ELF-1 (cell line): ENCODE measurements at places on chromosomes 7 and 10.

DNA sequence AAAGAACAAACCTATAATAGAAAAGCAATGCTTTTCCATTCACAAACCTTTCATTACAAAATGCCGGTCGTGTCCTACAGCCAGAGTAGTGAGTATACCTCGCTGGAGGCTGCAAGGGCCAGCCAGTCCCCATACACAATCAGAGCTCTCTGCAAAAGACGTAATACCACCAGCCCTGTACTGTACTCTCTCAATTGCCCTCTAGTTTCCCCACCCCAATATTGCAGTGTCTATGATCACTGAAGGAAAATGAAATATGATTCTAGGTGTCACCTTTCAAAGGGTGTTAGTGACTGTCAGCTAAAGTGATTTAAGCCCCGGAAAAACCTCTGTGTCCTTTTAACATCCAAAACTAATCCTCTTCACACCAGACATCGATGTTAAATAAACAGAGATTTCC, 24.8 kb downstream of the PLXNA4 start:
- no peak for DNase-seq

GRCh38 chr10:51405580-51406351, 293.6 kb downstream of the CSTF2T start:
- DNase-seq, result peak; percentile 7

GRCh38 chr7:34330308-34330707, 327.7 kb upstream of the NPSR1 start:
- no peak for DNase-seq

GRCh38 chr7:66669496-66669895, 40.8 kb downstream of the KCTD7 start:
- no peak for DNase-seq

DNA sequence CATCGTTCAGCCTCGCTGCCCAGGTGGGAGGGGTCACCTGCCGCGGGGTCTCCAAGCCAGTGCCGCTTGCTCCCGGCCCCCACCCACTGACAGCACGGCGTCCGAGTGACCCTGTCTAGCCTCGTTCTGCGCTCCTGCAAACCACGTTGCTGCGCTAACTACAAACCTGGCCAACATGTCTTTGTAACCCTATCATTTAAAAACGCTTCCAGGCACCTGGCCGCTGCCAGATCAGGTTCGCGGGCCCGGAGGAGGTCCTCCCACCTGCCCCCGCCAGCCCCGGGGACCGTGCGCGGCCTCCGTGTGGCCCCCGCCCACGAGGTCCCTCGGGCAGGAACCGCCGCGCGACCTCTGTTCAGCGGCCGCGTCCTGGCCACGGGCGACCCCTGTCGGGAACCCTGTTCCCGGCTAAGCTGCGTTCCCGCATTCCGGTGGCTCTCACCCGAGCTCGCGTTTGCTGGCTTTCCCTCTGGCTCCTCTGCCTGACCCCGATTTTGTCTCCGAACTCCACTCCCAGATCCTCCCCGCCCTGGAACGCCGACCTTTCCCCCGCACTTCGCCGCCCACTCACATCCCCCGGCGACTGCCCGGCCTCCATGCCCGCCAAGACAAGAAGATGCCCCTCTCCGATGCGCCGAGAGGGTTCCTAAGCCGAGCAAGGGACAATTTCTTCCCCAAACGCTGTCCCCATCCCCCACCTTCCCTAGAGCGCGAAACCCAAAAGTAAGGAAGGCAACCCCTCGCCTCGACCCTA, 2.4 kb downstream of the SFMBT2 start:
- DNase-seq, result peak; percentile 67

GRCh38 chr10:91843083-91843482, 44.9 kb downstream of the TNKS2 start:
- DNase-seq, result no peak

- no peak for DNase-seq
Observed at GRCh38 chr10:49617121-49618020, 3.5 kb downstream of the CHAT start.

- no peak for DNase-seq
Observed at GRCh38 chr10:22391600-22391999, 46.3 kb downstream of the SPAG6 start.

DNA sequence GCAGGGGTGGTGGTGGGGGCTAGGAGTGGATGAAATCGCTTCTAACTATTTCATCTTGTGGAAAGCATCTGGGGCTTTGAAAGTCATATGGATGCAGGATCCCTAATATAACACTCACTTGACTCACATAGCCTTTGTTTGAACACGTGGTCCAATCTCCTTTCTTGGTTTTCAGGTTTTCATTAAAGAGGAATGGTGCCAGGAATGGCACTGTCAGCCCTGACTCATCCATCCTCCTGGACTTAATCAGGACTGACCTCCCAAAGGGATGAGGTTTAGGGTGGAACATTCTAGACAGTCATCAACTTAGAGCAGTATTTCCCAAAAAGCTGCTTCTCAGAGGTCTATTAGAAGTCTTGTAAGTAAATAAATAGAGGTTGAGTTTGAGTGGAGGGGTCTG, 162.0 kb upstream of the PLXNA4 start:
- DNase-seq, result no peak

DNA sequence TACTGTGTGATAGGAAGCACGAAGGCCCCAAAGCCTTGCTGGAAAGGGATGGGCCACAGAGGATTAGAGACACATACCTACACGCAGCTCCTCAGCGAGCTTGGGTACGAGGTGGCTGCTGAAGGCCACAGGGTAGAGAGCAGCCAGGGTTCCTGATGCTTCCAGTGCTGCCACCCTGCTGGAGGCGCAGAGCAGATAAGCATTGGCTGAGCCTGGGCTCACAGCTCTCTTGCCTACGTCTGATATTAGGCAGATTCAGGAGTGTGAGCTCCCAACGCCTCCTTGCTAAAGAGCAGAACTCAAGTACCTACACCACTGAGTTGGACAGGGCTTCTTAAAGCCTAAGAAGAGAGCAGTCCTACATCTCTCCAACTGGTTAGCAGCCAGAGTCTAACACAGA, 20.0 kb downstream of the ZDHHC16 start:
- no peak for DNase-seq

GRCh38 chr7:44891791-44892190, 6.5 kb upstream of the PURB start:
- DNase-seq, result no peak

GRCh38 chr10:89384474-89385340, 6.9 kb downstream of the IFIT1B start:
- no peak for DNase-seq

DNA sequence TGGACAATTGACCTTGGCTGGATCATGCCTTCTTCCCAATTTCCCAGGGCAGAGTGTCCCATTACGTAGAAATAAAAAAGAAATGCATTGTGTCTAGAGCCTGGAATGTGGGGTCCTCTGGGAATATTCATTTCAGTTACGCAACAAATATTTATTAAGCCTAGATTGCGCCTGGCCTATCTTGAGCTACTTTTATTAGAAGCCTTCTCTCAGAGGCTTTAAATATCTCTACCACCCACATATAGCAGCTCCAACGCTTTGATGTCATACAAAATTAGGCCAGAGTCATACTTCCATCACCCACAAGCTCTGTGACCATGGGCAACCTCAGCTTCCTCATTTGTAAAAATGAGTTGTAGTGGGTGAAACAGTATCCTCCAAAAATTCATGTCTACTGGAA, 24.9 kb upstream of the CARD11 start:
- no peak for DNase-seq

DNA sequence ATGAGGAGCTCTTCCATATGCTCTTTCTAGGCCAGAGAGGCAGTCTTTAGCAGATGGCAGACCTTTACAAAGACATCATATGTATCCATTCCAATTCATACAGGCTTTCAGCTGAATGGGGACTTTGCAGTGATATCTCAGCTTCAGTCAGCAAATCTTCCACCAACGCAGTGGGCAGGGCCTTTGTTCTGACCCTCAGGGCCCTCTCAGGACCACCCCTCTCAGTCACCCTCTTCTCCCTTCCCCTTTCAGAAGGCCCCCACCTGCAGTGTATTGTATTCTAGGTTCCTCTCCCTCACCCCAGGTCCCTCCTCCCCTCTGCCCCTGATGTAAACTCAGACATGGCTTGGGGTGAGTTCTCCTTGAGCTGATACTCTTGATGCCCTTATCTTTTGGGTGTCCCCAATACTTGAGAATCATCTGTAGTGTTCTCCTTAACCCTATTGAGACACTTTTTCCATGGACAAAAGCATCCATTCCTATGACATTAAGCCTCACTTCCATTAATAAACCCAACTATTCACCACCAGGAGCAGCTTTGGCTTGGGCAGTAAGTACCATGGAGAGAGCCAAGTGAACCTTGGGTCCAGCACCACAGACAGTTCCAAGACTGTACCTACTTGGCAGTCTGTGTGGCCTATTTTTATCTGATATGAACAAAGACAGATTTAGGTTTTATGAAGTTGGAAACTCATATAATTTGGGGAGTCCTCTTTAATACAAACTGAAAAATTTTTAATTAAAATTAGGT, 62.7 kb downstream of the ADCYAP1R1 start:
- peak; percentile 15 for DNase-seq

DNA sequence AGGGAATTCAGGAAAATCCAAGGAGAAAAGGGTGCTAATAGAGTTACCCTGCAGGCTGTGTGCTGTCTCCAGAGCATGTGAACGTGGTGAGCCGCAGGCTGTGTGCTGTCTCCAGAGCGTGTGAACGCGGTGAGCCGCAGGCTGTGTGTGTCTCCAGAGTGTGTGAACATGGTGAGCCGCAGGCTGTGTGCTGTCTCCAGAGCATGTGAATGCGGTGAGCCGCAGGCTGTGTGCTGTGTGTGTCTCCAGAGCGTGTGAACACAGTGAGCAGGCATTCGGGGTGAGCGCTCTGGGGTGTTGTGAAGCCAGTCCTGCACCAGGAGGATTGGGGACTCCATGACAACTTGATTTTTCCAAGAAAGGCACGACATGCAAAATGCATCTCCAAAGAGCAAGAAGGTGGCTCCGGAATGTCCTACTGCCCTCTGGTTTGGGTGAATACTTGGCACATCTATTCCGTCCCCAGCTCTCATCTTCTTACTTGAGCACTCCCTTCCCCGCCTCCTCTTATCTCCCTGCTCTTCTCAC, 407.9 kb upstream of the SHH start:
- DNase-seq, result no peak

GRCh38 chr10:118148247-118148646, 101.5 kb upstream of the RAB11FIP2 start:
- DNase-seq, result no peak

- peak; percentile 54 for DNase-seq
Observed at GRCh38 chr10:70404787-70405036, 767 bp downstream of the EIF4EBP2 start.

GRCh38 chr7:29043576-29043975, 85.4 kb upstream of the TRIL start:
- DNase-seq, result no peak

- DNase-seq, result no peak
Observed at GRCh38 chr10:70479626-70480238, 1.2 kb downstream of the PALD1 start.

GRCh38 chr10:28008054-28008453, 9.2 kb upstream of the ODAD2 start:
- no peak for DNase-seq

DNA sequence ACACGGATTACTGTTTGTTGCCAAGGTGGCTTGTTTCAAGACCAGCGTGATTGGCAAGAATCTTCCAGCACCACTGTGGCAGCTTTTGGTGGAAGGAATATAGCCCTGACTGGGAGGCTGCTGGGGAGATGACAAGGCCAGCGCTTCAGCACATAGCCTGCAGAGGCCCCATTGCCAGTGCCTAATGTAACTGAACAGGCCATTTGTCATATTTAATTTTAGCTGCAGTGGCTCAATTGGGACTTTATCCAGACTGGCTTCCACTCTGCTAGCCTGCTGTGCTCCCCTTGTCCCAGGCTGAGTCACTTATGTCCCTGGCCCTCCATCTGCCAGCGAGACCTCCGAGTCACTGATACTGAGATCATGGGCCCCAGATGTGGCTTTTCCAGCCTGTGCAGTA, 483.1 kb downstream of the GALNT17 start:
- DNase-seq, result no peak

- DNase-seq, result no peak
Observed at GRCh38 chr10:34801097-34801733, 13.9 kb downstream of the PARD3 start.

- no peak for DNase-seq
Observed at GRCh38 chr10:71973777-71974488, 9.7 kb downstream of the CHST3 start.

GRCh38 chr10:13337128-13337826, 10.8 kb downstream of the SEPHS1 start:
- DNase-seq, result no peak

DNA sequence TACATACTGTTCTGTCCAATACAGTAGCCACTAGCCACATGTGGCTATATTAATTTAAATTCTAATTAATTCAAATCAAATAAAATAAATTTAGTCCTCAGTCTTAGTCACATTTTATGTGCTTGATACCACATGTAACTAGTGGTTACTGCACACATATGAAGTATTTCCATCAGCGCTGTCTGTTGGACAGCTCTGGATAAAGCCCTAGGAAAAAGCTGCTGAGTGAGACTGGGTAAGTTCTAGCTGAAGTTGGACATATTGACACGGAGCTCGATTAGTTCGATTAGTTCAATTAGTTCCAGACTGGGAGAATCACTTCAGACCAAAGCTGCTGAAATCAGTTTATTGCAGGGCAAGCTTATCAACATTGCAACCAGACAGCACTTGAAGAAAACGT, 15.1 kb upstream of the LIPM start:
- DNase-seq, result no peak
